ENCODE measurements at places on chromosomes 5 and 9.

DNA sequence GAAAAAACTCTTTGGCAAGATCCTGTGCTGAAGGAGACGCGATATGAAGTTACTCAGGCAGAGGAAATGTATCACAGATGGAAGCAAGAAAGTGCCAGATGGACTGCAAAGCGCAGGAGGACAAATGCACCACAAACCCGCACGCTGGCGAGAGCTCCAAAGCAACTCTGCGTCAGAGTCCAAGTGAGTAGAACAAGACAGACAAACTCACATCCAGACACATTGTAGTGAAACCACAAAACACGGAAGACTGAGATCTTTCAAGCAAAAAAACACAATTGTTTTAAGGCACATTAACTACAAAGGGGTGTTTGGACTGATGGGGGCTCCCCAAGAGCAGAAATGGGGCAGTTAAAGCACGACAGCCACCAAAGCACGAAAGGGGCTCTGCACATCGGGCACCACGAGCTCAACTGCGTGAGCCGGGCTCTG lies 39.2 kb upstream of the NKD2 start:
- DNase-seq: no peak

DNA sequence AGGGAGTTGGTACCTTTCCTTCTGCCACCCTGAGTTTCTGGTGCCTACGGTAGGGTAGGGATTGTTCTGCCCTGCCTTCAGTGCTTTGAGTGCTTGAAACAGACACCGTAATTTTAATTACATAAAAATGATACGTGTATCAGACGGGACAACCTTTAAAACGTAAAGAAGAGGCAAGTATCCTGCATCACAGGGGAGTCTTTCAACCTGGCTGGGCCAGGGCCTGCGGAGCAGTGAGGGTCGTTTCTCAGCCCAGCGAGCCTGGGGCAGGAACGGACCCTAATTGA lies 483 bp upstream of the DAB2IP start:
- DNase-seq: no peak

DNA sequence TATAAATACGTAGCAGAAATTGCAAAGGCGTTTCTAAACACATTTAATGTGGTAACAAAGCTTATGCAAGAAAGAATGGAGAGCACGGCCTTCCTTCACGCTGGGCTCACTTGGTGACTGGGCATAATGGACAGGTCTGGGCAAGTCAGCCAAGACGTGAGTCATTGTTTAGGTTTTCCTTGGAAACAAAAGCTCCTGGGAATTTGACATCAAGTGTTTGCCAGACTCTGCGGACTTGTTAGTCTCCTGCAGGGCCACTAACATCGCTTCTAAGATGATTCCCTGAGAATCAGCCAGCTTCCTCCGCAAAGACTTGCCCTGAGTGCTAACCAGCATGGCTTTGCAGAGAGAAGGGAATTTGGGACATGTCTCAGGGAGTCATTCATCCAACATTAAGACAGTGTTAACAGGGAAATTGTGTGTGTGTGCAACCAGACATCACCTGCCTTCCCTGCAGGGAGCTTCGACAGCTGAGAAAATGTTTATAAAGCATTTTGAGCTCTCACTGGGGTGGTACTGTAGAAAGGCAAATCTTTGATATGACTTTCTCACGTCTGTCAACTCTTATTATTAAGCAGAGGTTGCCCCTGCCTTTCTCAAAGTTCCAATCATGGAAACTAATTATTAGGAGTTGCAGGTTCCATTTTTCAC lies 182.5 kb downstream of the NTRK2 start:
- no peak for DNase-seq

GRCh38 chr5:143708672-143709071 lies 103.3 kb upstream of the HMHB1 start:
- no peak for DNase-seq

- no peak for DNase-seq
Measured at GRCh38 chr5:179534431-179534830, 15.9 kb upstream of the RUFY1 start.

GRCh38 chr5:149756354-149756753 lies 26.2 kb downstream of the PPARGC1B start:
- DNase-seq: no peak
